AG20443 (cell line): ENCODE measurements at places on chromosomes 4 and X.

DNA sequence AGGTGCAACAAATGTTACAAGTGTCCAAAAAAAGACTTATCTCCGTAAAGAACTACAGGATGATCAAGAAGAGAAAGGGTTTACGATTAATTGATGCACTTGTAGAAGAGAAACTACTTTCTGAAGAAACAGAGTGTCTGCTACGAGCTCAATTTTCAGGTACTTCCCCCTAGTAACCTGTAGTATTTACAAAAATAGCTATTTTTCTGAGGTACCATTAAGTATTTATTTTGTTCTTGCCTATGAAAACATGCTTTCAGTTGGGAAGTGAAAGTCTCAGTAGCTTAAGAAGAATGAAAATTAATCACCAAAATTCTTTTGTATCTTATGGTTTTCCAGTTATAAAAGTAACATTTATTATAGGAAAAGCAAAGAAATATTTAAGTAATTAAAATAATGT, 5.9 kb downstream of the THAP9 start:
- DNase-seq = no peak

DNA sequence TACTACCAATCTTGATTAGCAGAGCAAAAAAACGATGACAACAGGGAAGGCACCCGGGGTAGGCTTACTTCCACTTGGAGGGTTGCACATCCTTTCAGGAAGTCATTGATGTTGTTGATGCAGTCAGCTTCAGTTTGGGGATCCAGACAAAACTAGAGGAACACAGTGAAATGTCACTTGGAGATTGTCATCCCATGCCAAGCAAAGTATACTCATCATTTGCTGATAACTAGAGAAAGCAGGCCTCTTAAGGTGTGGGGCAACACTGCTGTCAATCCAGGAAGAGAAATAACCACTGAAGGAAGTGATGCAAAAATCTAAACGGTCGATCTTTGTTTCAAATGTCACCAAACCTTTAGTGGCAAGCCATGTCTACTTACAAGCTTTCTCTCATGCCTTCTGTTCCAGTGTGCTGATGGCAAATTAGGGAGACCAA, 1.4 kb downstream of the ARHGEF6 start:
- DNase-seq = no peak

DNA sequence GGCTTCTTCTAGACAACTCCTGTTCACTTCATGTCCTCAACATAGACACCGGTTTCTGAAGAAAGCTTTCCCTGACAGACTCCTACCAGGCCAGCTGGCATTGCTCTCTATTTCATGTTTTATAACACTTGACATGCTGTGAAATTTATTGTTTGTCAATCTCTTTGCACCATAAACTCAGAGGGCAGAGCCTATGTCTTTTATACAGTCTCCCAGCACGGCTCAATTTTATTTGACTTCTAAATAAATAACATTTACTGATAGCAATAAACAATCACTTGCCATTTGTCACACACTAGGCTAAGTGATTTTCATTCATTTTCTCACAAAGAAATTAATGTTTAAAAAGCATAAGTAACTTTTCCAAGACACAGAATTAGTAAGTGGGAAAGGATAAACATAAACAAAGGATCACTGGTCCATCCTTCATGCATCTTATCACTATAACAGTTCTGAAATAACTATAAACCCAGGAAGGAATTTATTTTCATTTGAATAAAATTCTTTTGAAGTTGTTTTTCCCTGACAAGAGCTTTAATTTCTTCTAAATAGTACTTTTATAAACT, 577.6 kb downstream of the TECRL start:
- no peak for DNase-seq

- no peak for DNase-seq
Measured at GRCh38 chrX:119009071-119009470, 34.7 kb downstream of the LONRF3 start.

GRCh38 chrX:16063921-16064320, 59.4 kb upstream of the GRPR start:
- no peak for DNase-seq

DNA sequence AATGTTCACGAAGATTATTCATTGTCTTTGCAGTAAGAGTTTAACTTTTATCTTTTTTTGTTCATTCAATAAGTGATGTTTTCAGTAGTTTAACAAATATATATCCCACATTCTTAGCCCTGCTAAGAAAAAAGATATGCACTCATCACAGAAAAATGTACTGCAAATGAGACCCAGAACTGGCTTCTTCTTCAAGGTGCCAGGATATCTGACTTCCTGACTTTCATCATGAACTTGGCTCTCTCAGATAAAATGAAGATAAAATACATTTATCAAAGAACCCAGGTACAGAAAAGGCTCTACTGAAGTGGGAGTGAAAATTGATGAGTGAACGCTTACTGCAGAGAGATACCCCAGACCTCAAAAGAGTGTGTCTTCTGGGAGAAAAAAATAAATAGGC, 177.8 kb upstream of the DKK2 start:
- DNase-seq = peak; percentile 14

GRCh38 chr4:146132445-146132844, 43.1 kb upstream of the LSM6 start:
- no peak for DNase-seq

DNA sequence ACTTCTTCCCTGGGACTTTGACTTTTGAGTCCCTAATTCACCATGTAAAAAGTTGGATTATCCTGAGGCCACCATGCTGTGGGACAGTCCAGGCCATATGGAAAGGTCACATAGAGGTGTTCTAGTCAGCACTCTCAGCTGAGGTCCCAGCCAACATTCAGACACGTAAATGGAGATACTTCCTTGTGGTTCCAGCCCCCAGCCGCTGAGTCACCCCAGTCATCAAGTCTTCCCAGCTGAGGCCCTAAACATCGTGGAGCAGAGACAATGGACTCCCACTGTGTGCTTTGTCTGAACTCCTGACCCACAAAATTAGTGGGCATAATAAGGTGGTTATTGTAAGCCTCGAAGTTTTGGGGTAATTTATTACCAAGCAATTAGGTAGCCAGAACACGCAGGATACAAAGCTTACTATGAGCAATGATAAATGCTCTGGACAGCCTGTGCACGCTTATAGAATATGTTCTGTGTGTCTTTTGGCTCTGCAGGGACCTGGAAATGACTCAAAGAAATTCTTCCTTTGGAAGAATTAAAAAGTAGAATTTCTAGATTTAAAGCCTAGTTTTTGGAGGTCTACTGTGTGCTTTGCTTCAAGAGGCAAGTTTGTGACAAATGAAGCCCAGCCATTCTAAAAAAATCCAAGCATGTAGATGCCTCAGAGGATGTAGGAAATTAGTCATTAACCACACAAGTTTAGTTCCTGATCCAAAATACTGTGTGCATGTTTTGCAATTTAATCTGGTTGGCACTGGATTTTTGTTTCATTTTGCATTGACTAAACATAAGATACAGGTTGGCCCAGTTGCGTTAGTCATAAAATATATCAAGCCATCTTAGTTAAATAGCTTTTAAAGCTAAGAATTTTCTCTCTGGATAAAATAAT, 33.2 kb upstream of the SLC9A7 start:
- DNase-seq = peak; percentile 63

DNA sequence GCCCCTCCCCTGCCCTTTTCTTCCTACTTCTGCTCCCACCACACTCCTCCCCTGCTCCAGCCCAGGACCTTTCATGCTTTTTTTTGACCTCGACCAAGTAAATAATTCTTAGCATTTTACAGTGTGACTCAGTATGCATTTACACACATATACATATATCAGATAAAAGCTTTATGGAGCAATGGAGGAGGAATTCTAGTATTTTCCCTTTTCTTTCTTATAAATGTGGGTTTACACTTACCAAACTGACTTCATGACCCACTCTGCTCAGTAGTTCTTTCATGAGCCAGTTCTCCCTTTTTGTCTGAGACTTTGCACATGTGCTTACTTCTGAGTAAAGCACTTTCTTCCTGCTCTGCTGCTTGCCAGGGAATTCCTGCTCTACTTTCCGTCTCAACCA, 111.8 kb upstream of the H2AZ1 start:
- DNase-seq = peak; percentile 11

- no peak for DNase-seq
Measured at GRCh38 chr4:168550064-168550766, 53.4 kb downstream of the PALLD start.

GRCh38 chr4:1726146-1726934, 5.0 kb downstream of the TACC3 start:
- DNase-seq = peak; percentile 86

DNA sequence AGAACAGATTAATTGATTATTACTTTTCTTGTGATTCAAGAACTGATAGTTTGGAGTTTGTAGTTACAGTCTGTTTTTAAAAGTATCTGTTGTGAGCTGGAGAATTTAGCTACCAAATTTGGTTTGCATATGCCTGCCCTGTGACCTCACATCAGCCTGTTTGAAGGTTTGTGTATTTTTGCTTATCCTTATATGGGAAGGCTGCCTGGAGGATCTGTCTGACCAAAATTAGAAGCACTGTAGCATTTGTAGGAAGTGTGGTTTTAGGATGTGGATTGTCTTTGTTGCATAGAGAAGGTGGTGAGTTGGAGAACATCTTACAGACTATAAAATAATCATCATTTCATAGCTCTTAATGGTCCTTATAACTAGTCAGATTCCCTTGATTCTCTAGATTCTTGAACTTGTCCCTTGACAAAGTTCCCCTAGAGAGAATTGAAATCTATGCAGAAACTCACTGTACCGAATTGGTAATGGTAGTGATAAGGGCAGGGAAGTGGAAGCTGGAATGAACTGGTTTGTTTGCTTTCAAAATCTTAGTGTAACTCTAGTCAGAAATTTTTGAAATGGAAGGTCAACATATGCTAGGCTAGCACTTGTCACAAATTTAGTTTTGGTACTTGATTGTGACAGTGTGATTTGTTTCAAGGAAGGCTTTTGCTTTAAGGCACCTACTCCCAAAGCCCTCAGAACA, 57.3 kb downstream of the SH3BGRL start:
- peak; percentile 7 for DNase-seq

DNA sequence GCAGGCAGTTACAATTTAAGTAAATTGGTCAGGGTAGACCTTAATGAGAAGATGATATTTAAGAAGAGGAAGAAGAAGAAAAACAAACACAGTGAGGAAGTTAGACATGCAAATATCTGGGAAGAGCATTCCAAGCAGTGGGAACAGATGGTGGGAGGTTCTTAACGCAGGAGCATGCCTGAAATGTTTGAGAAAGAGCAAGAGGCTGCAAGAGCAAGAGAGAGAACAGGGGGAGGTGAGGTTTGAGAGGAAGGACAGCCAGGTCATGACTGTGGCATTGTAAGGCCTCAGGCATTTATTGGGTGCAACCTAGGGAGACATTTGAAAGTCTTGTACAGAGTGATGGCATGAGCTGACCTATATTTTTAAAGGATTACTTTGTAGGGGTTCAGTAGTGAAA, 136.0 kb downstream of the UGT8 start:
- DNase-seq = no peak

DNA sequence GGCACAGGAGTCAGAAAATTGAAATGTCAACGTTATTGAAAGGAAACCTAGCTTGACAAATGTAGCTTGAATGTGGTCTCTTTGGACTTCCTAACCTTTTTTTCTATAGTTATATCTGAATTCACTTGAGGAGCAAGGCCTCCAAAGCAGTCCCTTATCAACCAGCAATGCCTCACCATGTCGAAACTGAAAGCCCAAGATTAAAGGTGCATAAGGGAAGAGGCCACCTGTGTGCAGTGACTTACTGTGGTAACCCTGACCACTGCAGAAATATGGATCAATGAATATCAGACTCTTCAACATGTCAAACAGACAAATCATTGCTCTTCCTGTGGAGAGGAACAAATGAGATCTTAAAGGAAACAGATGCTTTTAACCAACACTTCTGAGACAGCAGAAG, 95.0 kb upstream of the GIMD1 start:
- no peak for DNase-seq

- DNase-seq = no peak
Measured at GRCh38 chr4:4479366-4479765, 62.5 kb downstream of the STX18 start.

- DNase-seq = peak; percentile 8
Measured at GRCh38 chr4:30770049-30770549, 49.9 kb downstream of the PCDH7 start.

- no peak for DNase-seq
Measured at GRCh38 chrX:93461060-93461459, 212.3 kb downstream of the NAP1L3 start.

GRCh38 chrX:108412783-108413182, 25.4 kb downstream of the COL4A6 start:
- DNase-seq = no peak

DNA sequence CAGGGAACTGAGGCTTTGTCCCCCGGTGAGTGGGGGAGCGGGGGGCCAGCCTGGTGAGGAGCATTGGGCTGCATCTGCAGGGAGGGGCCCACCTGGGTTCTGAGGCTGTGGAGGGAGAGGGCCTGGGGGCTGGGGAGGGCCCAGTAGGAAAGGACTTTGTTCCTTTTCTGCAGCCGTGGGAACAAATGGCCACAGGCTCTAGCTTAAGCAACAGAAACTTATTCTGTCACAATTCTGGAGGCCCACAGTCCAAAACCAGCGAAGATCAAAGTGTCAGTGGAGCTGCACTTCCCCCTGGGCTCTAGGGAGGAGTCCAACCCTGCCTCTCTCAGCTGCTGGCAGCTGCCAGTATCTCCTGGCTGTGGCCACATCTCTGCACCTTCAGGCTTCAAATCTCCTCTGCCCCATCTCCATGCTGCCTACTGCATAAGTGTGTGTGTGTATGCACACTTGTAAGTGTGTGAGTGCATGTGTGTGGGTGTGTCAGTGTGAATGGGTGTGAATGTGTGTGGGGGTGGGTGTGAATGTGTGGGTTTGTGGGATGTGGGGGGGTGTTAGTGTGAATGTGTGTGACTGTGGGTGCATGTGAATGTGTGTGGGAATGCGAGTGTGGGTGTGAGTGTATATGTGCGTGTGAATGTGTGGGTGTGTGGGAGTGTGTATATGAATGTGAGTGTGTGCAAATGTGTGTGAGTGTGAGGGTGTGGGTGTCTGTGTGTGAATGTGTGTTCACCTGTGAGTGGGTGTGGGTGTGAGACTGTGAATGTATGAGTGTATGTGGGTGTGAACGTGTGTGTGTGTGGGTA, 204.5 kb upstream of the PSAPL1 start:
- no peak for DNase-seq

DNA sequence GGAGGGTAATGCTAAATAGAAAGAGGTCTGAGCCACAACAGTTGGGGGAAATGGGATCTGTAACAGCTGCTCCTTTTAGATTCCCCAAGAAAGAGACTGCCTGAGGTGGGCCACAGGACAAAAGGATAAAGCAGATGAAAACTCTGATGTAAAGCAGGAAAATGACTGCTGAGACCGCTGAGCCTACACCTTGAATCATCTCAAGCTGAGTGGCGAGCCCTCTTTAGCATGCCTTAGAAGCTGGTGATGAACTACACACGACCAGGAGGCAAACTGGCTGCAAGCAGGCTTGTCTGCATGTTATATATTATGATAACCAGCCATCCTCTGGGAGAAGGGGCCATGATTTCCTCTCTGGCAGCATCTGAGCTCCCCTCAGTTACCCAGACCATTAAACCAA, 88.4 kb downstream of the TTC29 start:
- no peak for DNase-seq

DNA sequence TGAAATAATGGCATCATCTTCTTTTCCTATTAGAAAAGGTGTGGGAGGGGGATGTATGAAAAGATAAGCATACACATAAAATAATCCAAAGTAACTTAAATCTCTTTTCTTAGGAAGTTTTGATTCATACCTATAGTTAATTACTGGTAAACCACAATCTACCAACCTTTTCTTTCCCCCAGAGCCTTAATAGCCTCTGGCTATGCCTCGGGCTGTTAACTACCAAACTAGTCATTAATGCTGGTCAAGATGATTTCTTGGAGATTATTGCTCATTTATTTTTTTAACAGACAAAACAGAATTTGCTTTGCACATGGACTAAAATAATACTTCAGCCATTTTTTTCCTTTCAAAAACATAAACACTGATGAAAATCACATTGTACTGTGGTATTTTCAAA, 16.9 kb downstream of the NAA11 start:
- no peak for DNase-seq

GRCh38 chr4:138680989-138681604, 334.5 kb upstream of the NOCT start:
- peak; percentile 69 for DNase-seq
